GM04504 (cell line): ENCODE measurements at places on chromosomes 2 and 18.
A peak's percentile ranks its signal among the peaks of the same experiment; 100 is the strongest.

DNA sequence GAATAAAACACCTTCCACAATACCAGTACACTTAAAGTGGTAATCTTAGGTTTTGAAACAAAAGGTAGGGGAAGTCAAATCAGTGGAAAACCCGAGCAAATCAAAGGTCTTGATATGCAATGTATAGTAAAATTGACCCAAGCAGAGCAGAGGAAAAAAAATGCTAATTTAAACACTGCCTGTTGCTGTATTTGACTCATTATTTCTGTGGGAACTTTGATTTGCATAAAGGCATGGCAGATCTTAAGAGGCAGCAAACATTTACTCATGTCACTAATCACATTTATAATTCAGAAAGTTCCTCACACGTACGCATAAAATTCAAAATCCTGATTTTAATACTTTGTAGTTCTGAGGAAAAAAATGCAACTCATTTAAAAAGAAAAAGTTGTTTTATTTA is 64.4 kb downstream of the IKZF2 start:
- DNase-seq: no peak

DNA sequence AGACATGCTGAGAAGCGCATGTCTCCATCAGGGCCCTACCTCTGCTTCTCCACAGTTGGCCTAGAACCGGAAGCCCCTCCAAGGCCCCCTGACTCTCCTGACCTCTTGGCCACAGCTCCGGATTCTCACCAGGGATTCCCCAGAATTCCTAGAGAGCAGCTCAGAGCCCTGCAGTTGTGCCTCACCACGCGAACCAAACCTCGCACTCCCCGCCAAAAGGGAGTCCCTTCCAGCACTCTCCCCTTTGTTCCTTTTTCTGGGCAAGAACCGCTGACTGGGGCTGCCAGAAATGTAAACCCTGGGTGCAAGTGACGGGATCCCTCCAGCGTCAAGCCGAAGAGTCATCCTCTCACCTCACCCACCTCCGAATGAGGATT is 36.7 kb downstream of the AFF3 start:
- DNase-seq: no peak

DNA sequence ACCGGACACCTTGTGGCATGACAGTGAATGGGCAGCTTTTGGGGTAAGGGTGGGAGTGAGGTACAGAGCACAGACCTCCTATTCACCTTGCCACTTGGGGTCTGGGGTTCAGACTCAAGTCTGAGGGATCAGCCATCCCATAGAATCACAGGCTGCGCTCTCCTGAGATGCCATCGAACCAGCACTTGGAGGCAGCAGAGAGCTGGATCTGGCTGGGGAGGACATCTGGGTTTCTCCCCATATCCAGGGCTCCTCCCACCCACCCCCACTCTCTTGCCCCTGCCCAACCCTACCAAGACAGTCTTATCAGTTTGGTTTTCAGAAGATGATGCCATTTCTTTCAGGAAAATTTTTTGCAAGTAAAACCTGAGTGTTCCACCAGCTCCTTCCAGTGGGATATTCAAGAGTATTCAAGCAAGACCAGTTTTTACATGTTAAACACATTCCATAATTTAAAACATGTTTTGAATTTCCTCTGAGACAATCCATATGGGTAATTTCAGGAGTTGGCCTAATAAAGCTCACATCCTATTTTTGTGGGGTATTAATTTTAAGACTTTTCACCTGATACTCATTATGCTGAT is 29.2 kb upstream of the TEX44 start:
- DNase-seq: peak; percentile 22

DNA sequence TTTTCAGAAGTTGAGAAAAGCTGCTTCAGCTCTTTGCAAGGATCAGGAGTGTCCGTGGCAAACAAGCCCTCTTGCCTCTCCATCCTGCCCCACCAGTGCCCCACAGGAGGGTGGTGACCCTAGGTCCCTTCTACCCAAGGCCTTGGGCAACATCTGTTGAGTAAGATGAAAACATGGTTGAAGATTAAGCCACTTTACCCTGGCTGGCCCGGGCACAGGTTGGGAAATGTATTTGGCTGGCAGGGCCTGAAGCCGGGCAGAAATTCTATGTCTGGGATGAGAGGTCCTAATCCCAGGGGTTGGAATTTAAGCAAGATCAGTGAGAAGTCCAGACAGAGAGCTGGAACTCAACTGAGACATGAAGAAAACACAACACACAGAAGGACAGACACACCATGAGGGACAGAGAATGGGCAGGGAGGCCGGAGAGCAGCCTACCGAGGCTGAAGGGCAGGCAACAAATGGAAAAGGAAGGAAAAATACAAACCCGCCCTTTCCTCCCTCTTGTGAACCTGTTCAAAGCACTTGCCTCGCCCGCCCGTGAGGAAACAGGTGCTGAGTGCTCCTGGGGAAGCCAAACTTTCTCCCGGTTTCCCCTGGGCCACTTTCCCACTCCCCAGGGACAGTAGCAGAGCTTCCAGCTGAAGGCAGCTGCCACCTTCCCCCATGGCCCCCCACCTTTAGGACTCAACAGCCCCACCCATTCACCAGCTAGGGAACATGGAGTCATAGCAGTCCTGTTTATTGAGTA is 86.1 kb downstream of the TNS1 start:
- DNase-seq: no peak

DNA sequence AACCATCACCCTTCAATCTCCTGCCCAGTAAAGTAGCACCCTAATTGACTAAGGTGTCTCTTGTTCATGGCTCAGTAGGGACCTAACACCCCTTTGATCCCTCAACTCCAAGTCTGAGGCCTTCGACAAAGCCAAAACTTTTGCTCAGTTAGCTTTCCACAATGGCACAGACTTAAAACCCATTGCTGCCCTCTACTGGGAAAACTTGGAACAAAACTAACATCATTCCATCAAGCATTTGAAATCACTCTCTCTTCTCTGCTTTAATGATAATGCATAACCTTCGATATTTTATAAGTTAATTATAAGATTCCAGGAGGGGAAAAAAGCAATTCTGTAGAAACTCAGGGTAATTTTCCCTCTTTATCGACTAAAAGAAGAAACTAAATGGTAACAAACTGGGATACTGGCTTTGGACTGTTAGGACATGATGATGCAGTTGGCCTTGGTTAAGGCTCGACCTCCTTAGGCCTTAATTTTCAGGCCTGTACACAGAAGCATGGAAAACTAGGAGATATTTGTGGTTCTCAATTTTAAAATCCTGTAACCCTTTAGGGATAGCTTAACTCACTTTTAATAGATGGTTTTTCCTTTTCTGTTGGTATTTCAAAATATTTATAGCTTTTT is 127.8 kb downstream of the STK39 start:
- DNase-seq: peak; percentile 15

DNA sequence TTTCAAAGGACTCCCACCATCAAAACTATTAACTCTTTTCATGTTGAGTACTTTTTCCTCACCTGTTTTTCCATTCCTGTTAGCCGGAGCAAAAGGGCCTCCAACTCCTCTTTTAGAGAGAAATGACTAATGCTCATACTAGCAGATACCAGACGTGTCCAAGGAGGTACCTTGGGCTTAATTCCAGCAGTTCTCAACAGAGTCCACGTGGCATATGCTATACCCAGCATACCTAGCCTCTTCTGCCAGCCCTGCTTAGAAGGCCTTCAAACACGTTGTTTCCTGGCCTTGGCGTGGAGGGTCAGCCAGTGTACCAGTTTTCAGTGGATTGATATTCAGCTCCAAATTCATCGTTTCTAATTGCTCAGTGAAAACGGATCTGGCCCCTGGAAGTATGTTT is 123.9 kb downstream of the MGAT5 start:
- DNase-seq: no peak

DNA sequence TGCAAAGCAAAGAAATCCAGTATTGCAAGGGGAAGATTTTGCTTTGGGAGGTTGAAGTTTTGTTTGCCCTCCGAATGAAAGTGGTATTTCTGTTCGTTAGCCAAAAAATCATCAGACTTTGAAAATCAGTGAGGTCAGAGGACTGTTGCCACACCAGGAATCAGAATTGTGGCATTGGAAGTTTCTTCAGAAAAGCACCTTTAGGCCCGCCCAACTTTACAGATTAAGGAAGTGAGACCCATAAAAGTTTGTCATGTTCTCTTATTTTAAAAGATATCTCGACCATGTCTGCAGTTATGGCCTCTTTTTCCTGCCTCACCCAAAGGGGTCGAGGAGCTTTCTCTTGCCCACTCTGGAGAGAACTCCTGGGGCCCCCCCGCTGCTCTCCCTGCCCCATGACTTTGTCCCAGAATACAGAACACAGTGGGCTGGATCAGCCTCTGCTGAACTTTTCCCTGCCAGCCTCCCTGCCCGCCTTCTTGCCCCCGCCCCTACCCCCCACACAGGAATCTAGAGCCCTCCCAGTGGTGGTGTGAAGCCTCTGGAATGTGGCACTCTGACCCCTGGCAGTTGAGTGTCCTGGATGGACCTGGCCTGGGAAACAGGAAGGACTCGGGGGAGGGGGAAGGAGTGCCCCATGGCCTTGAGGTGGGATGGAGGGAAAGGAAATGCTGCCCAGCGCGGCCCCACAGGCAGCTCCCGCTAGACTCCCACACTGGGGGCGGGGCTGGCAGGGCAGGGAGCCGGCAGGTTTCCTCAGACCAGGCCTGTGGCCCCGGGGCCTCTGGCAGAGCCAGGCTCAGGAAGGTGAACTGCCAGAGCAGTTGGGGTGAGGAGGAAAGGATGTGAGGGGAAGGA is 25.3 kb downstream of the CRIM1 start:
- DNase-seq: no peak

- DNase-seq: no peak
These were observed 42.1 kb upstream of the MAP4K3 start for GRCh38 chr2:39479053-39479670.

DNA sequence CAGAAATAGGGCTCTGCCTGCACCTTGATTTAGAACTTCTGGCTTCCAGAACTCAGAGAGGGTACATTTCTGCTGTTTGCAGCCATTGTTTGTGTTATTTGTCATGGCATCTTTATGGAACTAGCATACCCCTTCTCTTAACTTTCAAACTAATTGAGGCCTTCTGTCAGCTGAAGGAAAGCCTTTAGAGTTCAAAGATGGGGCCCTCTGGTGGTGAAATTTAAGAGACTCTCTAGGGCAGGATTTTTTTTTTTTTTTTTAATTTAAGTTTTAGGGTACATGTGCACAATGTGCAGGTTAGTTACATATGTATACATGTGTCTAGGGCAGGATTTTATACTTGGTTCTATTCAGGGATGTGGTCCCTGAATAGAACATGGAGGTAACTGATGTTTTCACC is 260.6 kb upstream of the LINC00305 start:
- no peak for DNase-seq

GRCh38 chr2:203782262-203782976 is 76.0 kb downstream of the CD28 start:
- peak; percentile 70 for DNase-seq

DNA sequence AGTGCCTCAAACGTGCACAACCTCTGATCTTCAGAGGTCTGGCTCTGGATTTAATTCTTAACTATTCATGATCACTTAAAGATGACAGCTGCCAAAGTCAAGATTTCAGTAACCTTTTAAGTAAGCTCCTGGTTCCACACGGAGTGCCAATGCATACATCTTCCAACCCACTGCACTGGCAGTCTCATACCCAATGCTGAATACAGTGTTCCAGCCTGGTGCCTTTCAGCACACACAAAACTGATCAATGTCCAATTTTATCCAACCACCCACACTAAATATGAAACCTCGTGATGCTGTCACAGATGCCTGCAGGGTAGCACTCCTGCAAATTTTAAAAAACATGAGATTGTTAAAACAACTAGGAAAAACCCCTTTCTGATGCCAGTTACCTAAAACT is 84.0 kb downstream of the EHBP1 start:
- no peak for DNase-seq

- DNase-seq: no peak
These were observed 63.1 kb upstream of the ITGA6 start for GRCh38 chr2:172364261-172364660.

- no peak for DNase-seq
These were observed 34.1 kb upstream of the HNMT start for GRCh38 chr2:137930146-137930545.

- DNase-seq: no peak
These were observed 178.1 kb upstream of the MMADHC start for GRCh38 chr2:149765636-149766035.

DNA sequence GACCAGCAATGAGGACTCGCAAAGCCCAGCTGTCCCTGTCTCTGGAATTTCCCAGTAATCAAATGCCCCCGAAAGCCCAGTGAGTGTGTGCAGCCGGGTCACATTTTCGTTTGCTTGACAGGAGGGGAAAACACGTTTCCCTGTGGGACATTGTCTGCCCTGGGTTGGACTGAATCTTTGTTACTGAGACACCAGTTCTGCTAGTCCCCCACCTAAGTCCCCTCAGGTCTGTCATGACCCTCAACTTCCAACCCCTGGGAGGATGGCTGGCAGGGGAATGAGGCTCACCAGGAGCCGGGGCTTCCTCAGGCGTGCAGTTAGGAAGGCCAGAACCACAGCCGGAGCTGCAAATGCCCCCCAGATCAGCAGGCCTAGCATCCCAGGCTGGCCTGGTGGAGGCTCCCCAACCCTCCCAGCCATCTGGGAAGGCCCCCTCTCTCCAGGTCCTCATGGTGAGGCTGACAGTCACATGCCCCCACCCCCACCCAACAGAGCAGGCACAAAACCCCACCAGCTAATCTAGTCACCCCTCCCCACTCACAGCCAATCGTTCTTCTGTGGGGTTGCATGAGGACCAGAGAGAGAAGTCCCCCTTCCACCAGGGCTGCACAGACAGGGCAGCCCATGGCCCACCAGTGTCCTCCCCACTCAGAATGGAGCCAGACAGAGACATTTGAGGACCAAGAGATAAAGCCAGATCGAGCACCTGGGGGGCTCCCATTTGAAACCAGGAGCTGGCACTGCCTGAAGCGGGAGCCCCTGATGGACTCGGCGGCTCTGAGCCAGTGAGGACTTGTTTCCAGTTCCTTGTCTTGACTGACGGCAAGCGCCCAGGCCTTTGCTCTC is 33.6 kb downstream of the CYP26B1 start:
- DNase-seq: no peak

DNA sequence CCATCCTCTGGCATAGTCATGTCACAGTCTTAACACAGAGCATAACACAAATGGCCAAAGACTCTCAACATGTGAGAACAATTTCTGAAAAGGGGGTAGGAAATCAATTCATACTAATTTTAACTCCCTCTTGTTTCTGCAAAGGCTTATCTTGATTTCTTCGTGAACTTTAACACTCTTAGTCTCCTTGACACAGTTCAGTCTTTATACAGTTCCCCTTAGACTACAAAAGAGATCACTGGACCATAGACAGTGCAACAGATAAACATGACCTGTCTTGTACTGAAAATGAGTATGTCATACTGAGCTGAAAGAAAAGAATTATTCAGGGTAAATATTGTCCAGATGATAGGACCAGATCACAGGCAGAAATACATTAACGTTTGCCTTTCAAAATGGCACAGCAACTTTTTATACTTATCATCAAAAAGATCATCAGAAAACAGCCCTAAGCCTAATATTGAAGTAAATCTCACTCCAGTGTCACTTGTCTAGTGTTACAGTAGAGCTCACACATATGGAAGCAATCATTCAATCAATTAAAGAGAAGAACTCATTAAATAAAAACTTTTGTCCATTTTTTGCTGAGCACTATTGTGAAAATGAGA is 56.4 kb upstream of the VRK2 start:
- DNase-seq: no peak

GRCh38 chr2:236840215-236840614 is 245.5 kb upstream of the COPS8 start:
- DNase-seq: no peak
